Prostate gland (tissue), 2 donors: ENCODE measurements at places on chromosomes 12 and 14. TPM values are rescaled to one million over a fixed set of nuclear protein-coding genes. Genes with fewer than 3 reads are reported as not detected.

DNA sequence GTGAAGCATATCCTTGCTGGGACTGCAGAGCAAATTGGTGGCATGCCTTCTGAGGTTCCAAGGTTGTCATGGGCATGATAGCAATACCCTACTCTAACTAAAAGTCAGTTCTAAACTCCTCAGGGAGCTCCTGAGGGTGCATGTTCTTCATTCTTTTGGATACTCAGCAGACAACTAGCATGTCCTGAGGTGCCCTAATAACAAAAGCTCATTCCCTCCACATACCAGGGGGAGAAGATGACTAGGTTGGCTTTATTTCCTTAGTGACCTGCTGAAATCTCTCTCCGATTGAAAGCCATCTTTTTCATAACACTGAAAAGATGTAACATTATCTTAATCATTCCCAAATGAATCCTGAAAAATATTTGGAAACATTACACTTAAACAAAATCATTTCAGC lies 188.7 kb upstream of the IGF1 start:
- no peak overlapping the region for H3K27ac ChIP-seq
- H3K27me3 ChIP-seq = no peaks in the 10 kb centered on the region
- DNase-seq = no peak

DNA sequence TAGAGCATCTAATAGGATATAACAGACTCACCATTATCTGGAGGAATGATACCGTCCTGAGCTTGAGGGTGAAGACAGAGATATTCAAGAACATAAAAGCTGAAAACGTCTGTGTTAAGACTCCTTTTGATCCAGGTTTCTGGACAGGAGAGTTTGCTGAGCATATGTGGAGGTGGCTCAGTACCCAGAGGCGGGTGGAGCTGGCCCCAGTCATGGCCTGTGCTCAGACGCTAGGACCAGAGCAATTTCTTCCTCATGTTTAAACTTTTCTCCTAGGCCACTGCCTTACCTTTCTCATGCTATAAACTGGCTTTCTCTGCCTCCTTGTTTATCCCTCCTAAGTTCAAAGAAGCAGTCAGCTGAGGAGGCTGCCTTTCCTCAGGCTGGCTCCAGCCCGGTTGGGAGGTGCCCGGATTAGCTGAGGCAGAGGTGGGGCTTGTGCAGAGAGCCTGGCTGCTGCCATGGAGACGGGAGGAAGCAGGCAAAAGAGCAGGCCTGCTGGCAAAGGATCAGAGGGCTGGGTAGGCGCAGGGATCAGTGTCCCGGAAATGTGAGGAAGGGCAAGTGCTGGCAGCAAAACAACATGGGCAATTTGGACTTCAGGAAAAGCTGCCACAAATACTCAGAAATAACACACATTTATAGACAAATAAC lies 13.7 kb downstream of the COA8 start:
- H3K4me1 ChIP-seq = peaks cover 14% of the 10 kb centered on the region
- DNase-seq = peak; percentile 92
- H3K4me3 ChIP-seq = no peak overlapping the region
- H3K27ac ChIP-seq = peak overlapping the region; percentile 77
- no peaks in the 10 kb centered on the region for H3K36me3 ChIP-seq

DNA sequence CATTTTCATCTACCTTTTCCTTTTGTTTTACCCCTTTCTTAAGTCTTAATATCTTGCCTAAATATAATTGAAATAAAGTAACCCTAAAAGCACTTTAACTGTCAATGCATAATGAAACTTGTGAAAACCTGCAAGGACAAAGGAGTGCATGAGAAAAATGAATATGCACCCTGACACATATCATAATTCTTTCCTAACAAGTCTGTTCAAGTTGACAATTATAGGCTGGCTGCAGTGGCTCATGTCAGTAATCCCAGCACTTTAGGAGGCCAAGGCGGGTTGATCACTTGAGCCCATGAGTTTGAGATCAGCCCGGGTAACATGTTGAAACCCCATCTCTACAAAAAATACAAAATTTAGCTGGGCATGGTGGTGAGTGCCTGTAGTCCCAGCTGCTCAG lies 65.4 kb downstream of the FGD6 start:
- H3K27ac ChIP-seq = no peak overlapping the region
- no peaks in the 10 kb centered on the region for H3K27me3 ChIP-seq
- no peaks in the 10 kb centered on the region for H3K4me1 ChIP-seq
- no peak for DNase-seq
- no peaks in the 10 kb centered on the region for H3K36me3 ChIP-seq
- H3K4me3 ChIP-seq = no peak overlapping the region

- H3K27me3 ChIP-seq = no peaks in the 10 kb centered on the region
- no peaks in the 10 kb centered on the region for H3K36me3 ChIP-seq
- H3K4me3 ChIP-seq = no peak overlapping the region
- no peak for DNase-seq
- H3K27ac ChIP-seq = no peak overlapping the region
- H3K4me1 ChIP-seq = no peaks in the 10 kb centered on the region
Observed at GRCh38 chr12:62512901-62513300, 46.3 kb downstream of the MON2 start.

DNA sequence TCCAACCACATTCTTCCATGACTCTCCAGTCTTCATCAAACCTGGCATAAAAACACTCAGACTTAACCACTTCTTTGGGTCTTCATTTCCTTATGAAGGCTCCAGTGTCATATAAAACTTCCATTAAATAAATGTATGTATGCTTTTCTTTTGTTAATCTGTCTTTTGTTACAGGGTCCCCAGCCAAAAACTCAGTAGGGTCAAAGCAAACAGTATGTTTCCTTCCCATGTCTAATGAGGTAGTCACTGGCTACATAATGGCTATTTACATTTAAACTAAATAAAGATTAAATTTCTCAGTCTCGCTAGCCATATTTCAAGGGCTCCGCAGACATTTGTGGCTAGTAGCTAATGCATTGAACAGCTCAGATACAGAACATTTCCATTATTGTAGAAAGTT lies 40.1 kb upstream of the STAB2 start:
- H3K27me3 ChIP-seq = no peaks in the 10 kb centered on the region
- no peak overlapping the region for H3K4me3 ChIP-seq
- H3K36me3 ChIP-seq = no peaks in the 10 kb centered on the region
- H3K27ac ChIP-seq = no peak overlapping the region
- DNase-seq = no peak

- H3K36me3 ChIP-seq = no peaks in the 10 kb centered on the region
- H3K4me1 ChIP-seq = no peaks in the 10 kb centered on the region
- no peak overlapping the region for H3K4me3 ChIP-seq
- H3K27ac ChIP-seq = no peak overlapping the region
- H3K27me3 ChIP-seq = no peaks in the 10 kb centered on the region
Observed at GRCh38 chr12:46517579-46517962, 145.0 kb upstream of the SLC38A2 start.

GRCh38 chr12:578748-579419 lies 84.4 kb downstream of the NINJ2 start:
- no peak overlapping the region for H3K27ac ChIP-seq
- no peaks in the 10 kb centered on the region for H3K27me3 ChIP-seq
- no peak overlapping the region for H3K4me3 ChIP-seq
- no peaks in the 10 kb centered on the region for H3K36me3 ChIP-seq

GRCh38 chr14:100786131-100786530 lies 39.8 kb upstream of the MEG3 start:
- H3K27me3 ChIP-seq = no peaks in the 10 kb centered on the region
- DNase-seq = no peak
- no peaks in the 10 kb centered on the region for H3K4me1 ChIP-seq

DNA sequence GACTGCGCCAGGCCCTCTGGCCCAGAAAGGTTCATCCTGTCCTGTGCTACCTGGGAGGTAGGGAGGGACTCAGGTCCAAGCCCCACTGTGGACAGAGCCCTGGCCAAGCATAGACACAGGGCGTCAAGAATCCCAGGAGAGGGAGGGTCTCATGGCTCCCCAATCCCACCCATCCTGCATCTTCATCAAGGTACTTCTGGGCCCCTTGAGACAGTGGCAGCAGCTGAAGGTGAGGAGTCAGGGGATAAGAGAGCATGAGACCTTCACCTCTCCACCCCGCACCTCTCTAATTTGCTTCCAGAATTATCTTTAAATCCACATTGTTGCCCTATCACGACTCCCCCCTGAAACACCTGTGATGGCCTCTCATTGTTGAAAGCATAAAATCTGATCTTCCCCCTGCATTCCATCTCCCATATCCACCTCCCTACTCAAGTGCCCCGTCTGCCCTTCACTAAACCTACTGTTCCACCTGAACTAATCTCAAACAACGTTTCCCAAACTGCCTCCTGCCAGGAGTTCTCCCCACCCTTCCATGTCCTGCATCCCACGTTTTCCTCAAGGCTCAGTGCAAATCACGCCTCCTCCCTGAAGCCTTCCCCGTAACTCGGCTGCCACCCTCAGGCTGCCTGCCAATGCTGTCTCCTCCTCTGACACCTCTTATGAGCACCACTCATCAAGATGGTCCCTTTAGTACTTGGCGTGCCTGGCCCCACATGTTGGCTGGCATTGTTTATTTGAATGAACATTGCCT lies 27.1 kb downstream of the KRT18 start:
- no peaks in the 10 kb centered on the region for H3K4me1 ChIP-seq
- H3K4me3 ChIP-seq = no peak overlapping the region
- H3K27ac ChIP-seq = no peak overlapping the region
- H3K27me3 ChIP-seq = no peaks in the 10 kb centered on the region
- no peaks in the 10 kb centered on the region for H3K36me3 ChIP-seq

GRCh38 chr12:116471544-116471943 lies 87.6 kb upstream of the MAP1LC3B2 start:
- no peak for DNase-seq
- H3K36me3 ChIP-seq = no peaks in the 10 kb centered on the region

DNA sequence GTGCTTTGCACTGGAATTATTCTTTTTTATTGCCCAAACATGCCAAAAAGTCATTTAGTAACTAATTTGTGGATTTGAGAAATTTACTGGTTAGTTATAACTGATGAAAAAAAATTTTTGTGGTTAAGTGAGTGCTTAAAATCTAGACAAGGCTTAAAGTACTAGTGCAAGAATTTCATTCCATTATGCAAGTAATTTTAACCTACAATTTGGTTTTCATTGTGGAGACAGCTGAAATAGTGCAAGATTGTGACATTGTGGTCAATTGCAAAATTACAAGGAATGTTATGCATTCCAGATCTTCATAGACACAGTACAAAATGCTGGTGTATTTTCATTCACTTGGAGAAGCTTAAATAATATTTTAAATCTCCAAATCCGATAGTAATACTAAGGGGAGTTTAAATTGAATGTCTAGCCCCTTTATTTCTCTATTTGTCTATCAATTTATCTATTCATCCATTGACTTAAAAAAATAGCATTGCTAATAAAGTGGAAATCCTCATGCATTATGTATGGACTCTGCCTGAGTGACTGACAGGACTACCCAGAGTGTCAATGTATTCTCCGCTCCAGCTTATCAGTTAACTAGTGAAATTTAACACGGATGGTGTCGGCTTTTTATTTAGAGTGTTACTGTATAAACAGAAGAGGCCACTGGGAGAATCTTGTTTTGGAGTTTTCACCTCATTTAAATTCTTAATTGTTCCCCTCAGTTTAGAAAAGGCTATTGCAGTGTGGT lies 125.9 kb downstream of the ALX1 start:
- no peak overlapping the region for H3K27ac ChIP-seq
- H3K4me1 ChIP-seq = no peaks in the 10 kb centered on the region
- H3K27me3 ChIP-seq = no peaks in the 10 kb centered on the region
- no peaks in the 10 kb centered on the region for H3K36me3 ChIP-seq

DNA sequence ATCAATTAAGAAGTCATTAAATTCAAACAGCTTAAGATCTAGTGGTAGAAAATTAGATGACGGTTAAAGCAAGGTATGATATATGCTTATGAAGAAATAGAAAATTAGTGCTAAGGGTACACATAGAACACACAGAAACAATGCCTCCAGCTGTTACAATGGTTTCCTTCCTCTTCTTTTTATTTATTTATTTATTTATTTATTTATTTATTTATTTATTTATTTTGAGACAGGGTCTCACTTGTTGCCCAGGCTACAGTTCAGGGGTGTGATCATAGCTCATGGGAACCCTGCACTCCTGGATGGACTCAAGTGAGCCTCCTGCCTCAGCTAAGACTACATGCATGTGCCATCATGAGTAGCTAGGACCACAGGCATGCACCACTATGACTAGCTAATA lies 34.9 kb upstream of the PTPRR start:
- no peaks in the 10 kb centered on the region for H3K4me1 ChIP-seq
- H3K36me3 ChIP-seq = no peaks in the 10 kb centered on the region
- no peak overlapping the region for H3K27ac ChIP-seq
- no peak overlapping the region for H3K4me3 ChIP-seq
- DNase-seq = no peak
- H3K27me3 ChIP-seq = no peaks in the 10 kb centered on the region

The FUT8 gene
- 27.9 TPM for total RNA-seq

The ANKS1B gene
- total RNA-seq = 13.0 TPM

The BEST3 gene
- 2.1 TPM for total RNA-seq
